Smooth muscle cell of the brain vasculature (primary cell): ENCODE measurements at places on chromosomes 11 and 22.
A peak's percentile ranks its signal among the peaks of the same experiment; 100 is the strongest.

- no peak for DNase-seq
Observed at GRCh38 chr11:117471776-117472175, 144.1 kb downstream of the CEP164 start.

- no peak for DNase-seq
Observed at GRCh38 chr11:86918973-86919372, 36.2 kb downstream of the FZD4 start.

DNA sequence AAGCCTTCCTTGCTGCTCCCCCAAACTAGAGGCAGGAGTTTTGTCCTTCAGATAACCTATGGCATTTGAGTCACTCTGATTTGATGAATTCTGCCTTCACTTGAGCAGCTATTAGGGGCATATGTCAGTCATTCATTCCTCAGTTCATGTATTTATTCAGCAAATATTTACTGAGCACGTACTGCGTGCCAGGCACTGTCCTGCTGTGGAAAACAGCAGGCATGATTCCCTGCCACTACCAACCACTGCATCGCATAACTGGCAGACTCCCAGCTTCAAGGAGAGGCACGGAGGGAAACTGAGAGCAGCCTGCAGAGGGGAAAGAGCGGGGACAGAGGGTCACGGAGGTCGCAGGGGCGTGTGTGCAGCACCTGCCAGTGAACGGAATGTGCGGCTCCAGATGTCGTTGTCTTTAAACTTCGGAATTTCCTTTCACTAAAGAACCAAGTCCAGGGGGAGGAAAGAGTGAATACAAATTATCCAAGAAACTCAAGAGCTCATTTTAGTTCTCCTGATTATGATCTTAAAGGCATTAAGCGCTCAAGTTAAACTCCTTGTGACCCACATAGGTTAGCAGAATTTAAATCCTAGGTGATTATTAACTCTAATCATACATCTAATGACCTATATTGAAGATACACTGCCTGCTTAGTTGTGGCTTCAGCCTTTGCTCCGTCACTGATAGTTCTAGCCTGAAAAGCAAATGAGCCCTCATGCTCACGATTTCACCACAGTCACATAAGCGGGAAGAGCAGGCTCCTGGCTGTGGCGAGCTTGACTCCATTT lies 12.6 kb downstream of the PPARA start:
- no peak for DNase-seq

DNA sequence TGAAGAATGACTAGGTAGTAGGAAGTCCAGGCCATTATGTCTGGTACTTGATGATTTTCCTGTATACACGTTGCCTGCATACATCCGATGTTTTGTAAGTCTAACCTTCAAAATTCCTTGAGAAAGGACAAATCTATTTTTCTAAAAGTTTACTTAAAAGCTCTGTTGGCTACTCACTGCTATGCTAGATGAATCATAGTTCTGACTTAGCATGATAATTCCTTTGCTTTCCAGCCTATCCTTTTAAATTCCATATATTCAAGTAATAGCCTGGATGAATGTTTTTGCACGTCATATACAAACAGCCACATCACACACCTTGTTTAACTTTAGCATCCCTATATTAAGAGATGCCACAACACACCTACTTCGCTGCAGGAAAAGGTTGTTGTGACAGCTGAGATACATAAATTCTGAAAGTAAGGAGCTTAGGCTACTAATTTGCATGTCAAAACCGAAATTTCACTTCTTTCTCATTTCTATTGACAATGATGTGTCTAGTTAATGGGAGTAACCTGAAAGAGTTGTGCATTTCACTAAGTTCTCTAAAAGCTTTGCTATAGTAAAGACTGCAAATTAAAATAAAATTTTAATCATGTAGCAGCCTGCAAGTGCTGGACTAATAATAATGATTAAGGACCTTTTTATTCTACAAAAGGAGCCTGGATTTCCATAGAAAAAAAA lies 1116.4 kb downstream of the JRKL start:
- DNase-seq = no peak

DNA sequence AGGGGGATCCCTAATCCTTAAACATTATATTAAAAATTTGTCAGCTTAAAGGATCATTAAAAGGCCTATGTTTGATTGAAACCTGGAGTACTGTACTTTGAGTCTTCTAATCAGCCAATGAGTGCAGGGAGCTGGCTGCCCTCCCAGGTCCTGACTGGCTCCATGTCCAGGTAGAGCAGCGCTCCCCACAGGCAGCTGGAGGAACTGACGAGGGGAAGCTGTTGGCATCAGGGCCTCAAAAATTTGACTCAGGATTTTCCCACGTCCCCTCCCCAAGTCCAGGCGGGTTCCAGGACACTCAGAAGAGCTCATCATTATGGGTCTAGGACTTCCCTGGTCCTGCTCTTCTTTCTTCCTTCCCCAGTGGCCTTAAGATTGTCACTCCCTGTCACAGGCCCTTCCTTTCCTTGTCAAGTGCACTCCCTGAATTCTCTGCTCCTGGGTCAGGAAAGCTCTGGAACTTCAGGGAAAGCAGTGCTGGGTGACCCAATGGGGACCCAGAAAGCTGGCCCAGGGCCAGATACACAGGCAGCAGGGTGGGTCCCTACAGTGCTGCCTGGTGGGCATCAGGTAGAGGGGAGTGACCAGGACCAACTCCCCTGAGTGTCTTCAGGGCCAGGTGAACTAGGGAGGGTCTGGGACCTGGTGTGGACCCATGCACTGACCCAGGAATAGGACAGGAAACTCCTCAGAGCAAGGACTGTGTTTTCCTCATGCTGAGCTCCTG lies 65.5 kb downstream of the GGTLC2 start:
- no peak for DNase-seq

DNA sequence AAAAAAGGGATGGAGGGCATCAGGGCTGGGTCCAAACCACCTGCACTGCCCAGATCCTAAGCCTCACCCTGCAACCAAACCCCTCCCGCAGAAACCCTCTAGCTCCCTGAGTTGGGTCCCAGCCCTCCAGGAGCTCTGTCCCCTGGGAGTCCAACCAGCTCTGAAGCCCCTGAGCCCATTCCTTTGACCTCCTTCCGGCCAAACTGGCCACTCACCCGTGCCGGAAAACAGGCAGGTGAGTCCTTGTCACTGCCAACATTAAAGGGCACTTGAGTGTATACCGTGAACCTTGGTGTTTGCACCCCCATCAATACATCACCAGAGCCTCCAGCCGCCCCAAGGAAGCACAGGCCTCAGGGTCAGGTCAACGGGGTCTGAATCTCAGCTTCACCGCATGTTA lies 11.5 kb downstream of the MS4A15 start:
- DNase-seq = no peak

- peak; percentile 79 for DNase-seq
Observed at GRCh38 chr11:6319704-6320410, 444 bp downstream of the CAVIN3 start.

DNA sequence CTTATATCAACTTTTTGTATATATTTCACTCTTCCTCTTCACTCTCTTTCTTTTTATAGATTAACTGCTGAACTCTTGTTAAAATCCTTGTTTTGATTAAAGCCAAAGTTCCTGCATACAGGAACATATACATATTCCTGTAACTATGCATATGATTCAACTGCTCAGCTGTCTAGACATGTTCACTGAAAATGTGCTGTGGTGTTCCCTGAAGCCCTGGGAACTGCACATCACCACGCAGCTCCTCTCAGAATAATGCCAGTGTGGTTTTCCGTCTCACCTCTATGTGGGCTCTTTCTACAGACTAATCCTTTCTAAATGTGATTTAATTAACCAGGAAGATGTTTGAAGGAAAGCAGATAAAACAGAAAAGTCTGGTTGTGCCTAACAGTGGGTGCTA lies 25.6 kb upstream of the MMP12 start:
- no peak for DNase-seq

GRCh38 chr11:103441021-103441420 lies 331.8 kb downstream of the DYNC2H1 start:
- DNase-seq = no peak

GRCh38 chr22:35921777-35922176 lies 106.8 kb downstream of the RBFOX2 start:
- peak; percentile 73 for DNase-seq

GRCh38 chr11:69076129-69076791 lies 27.5 kb downstream of the TPCN2 start:
- no peak for DNase-seq

GRCh38 chr11:11022125-11022730 lies 164.4 kb upstream of the ZBED5 start:
- DNase-seq = peak; percentile 9

DNA sequence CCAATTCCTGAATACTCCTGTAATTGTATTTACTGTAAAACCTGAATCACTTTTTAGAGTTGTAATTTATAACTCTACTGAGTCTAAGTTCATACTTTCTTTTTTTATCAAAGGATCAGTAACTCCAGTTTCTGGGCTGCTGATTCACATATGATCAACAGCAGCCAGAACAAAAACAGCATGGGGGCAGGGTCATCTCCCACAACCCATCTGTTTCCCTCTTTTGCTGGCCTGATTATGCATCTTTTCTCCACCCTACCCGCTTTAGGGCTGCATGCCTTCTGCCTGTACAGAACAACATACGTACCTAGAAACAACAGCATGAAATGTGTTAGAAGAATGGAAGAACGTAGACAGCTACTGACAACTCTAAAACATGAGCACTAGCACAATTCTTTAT lies 76.0 kb downstream of the MRTFA start:
- DNase-seq = peak; percentile 4

GRCh38 chr11:69049490-69049867 lies 747 bp downstream of the TPCN2 start:
- DNase-seq = no peak

- DNase-seq = no peak
Observed at GRCh38 chr22:33271390-33272161, 213.4 kb upstream of the SYN3 start.

GRCh38 chr11:83054904-83055380 lies 16.8 kb downstream of the RAB30 start:
- DNase-seq = no peak

GRCh38 chr11:12460466-12460865 lies 83.1 kb downstream of the PARVA start:
- DNase-seq = no peak

DNA sequence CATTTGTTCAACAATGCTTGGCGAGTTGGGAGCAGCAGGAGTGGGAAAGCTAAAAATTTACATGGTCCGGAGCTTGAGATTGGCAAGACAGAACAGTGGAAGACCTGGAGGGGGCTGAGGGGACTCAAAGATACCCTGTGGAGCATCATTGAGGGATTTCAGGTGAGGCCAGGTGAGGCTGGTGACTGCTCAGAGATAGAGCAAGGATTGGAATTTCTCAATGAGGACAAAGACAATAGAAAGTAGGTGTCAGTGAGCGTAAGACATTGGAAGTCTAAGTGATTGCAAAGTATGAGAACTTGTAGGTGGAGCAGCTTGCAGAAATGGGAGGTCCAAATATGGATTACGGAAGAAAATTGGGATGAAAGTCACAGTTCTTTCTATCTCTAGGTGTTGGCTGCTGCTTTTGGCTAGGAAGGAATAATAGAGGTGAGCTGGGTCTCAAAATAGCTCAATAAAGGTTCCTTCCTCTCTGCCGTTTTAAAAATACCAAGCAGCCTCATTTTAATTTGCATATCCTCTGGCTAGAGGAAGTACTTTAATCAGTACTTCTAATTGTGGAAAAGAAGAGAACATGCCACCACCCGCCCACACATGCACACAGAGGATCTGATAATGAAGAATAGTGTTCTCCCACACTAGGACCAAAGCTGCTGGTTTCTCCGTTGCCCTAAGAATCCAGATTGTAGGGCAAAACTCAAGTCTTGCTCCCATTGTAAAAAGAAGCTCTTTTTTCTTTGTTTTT lies 41.8 kb upstream of the SORL1-AS1 start:
- no peak for DNase-seq

GRCh38 chr22:16783930-16784354 lies 41.3 kb downstream of the XKR3 start:
- no peak for DNase-seq

DNA sequence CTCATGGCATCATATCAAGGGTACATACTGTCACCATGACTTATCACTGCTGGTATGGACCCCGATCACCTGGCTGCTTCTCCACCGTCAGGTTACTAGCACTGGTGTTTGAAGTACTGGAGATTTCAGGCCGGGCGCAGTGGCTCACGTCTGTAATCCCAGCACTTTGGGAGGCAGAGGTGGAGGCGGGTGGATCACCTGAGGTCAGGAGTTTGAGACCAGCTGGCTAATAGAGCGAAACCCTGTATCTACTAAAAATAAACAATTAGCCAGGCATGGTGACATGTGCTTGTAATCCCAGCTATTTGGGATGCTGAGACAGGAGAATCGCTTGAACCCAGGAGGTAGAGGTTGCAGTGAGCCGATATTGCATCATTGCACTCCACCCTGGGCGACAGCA lies 82.4 kb upstream of the ANO1 start:
- DNase-seq = no peak
